ENCODE measurements at places on chromosomes 4 and X.

GRCh38 chr4:141254326-141254725, 33.6 kb downstream of the ZNF330 start:
- DNase-seq, result no peak

- DNase-seq, result no peak
These were observed 53.5 kb downstream of the LRBA start for GRCh38 chr4:150961566-150961965.

- no peak for DNase-seq
These were observed 156.8 kb upstream of the STS start for GRCh38 chrX:6990552-6991193.

DNA sequence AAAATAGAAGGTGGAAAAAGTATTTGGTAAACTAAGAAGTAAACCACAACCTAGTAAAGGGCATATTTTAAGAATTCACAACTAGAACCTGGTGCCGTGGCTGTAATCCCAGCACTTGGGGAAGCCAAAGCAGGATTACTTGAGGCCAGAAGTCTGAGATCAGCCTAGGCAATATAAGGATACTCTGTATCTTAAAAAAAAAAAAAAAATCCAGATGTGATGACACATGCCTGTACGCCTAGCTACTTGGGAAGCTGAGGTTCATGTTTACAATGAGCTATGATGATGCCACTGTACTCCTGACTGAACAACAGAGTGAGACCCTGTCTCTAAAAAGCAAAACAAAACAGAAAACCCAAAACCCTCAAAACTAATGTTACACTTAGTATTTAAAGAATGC, 294.9 kb upstream of the ZCCHC13 start:
- DNase-seq, result no peak

DNA sequence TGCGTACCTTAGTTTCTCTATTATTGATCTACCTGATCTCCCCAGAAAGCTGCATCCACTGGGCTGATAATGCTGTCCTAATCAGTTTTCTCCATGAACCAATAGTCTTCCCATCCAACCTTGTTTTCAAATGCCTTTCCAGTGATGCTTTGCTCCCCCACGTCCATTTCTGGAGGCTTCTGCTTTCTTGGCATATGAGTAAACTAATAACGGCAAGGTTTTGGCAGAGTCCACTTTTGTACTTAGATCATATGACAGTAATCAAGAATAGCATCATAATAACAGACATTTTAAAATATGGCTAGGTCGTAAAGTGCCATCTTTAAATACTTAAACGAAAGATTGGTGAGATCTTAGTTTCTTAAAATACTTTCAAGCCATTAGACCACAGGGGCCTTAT, 38.4 kb upstream of the FAM9B start:
- DNase-seq, result no peak

- no peak for DNase-seq
These were observed 339.1 kb downstream of the GALNTL6 start for GRCh38 chr4:172152284-172152683.
